ENCODE measurements at places on chromosomes 5 and 9. TPM values are rescaled to one million over a fixed set of nuclear protein-coding genes. Genes with fewer than 3 reads are reported as not detected.

ADAMTS6 gene
- 27.5 TPM for total RNA-seq

GRM6 gene
- total RNA-seq: 0.23 TPM

SLC6A18 gene
- not detected for total RNA-seq

PCDHGA7 gene
- total RNA-seq: 7.6 TPM
